B cell (primary cell): ENCODE measurements at places on chromosomes 5 and 9.

- H3K4me3 ChIP-seq = no peak overlapping the region
- peaks cover 5% of the 10 kb centered on the region for H3K27me3 ChIP-seq
- no peak overlapping the region for H3K27ac ChIP-seq
- no peaks in the 10 kb centered on the region for H3K4me1 ChIP-seq
These were observed 273.4 kb downstream of the CSNK1G3 start for GRCh38 chr5:123785162-123786071.

GRCh38 chr5:135051399-135051798, 17.4 kb upstream of the PITX1 start:
- H3K4me1 ChIP-seq = peaks cover 48% of the 10 kb centered on the region
- H3K36me3 ChIP-seq = no peaks in the 10 kb centered on the region
- no peak overlapping the region for H3K4me3 ChIP-seq
- H3K27me3 ChIP-seq = no peaks in the 10 kb centered on the region
- no peak overlapping the region for H3K27ac ChIP-seq
- DNase-seq = no peak

GRCh38 chr5:157354800-157355199, 88.9 kb downstream of the CYFIP2 start:
- H3K27ac ChIP-seq = no peak overlapping the region
- no peaks in the 10 kb centered on the region for H3K4me1 ChIP-seq
- H3K4me3 ChIP-seq = no peak overlapping the region
- H3K27me3 ChIP-seq = no peaks in the 10 kb centered on the region
- DNase-seq = no peak

DNA sequence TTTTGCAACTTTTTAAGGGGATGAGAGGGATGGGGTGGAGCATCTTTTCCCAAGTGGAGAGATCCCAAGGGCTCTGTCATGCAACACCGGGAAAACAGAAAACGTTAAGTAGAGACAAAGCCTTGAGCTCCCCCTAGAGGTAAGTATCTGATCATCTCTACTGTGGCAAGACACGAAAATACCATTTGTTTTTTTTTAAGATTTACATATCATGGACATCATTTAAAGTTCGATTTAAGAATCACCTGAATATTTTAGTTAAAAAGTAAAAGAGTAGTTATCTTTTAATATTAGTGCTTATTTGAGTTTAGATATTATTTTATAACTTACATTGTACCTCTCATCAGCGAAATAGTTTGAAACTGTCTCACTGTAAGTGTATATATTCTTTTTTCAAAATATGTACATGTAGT, 200.4 kb downstream of the LRRC70 start:
- no peaks in the 10 kb centered on the region for H3K4me1 ChIP-seq
- H3K4me3 ChIP-seq = no peak overlapping the region
- H3K27me3 ChIP-seq = no peaks in the 10 kb centered on the region
- no peak overlapping the region for H3K27ac ChIP-seq

GRCh38 chr5:1034421-1034905, 25.9 kb downstream of the NKD2 start:
- H3K27ac ChIP-seq = no peak overlapping the region
- H3K36me3 ChIP-seq = no peaks in the 10 kb centered on the region
- H3K4me1 ChIP-seq = no peaks in the 10 kb centered on the region
- DNase-seq = no peak
- H3K4me3 ChIP-seq = no peak overlapping the region
- H3K27me3 ChIP-seq = no peaks in the 10 kb centered on the region

GRCh38 chr9:1757186-1757585, 258.0 kb upstream of the SMARCA2 start:
- no peaks in the 10 kb centered on the region for H3K36me3 ChIP-seq
- H3K4me3 ChIP-seq = no peak overlapping the region
- no peak for DNase-seq
- H3K27me3 ChIP-seq = no peaks in the 10 kb centered on the region

DNA sequence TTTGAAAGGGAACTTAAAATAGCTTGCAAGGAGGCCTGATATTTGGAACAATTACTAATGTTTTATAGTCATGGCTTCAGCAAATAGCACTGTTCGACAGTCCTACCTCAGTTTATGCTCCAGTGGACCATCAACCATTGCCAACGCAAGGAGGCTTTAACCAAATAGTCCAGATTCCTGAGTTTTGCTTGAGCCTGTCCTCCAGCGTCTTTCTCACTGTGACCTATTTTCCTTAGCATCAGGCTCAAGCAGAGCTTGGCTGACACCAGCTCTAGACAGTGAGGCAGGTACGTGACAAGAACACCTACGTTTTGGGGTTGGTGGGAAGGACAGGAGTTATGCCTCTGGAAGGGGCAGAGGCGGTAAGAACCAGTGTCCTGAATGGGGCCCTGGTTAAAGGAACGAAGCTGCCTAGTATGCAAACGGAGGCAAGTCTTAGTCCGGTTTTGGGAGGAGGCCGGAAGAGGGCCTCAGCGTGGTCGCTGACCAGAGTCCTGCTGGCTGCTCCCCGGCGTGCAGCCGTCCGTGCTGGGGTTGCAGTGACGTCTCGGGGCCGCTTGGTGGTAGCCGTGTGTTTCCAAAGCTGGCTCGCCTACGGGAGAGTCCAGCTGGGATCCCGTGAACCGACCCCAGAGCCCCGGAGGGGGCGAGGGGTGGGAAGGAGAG, 998 bp upstream of the FGF18 start:
- peaks cover 22% of the 10 kb centered on the region for H3K4me1 ChIP-seq
- DNase-seq = peak; percentile 65
- H3K27ac ChIP-seq = no peak overlapping the region
- H3K27me3 ChIP-seq = peaks cover 12% of the 10 kb centered on the region
- peaks cover under 1% of the 10 kb centered on the region for H3K36me3 ChIP-seq

GRCh38 chr5:122498163-122498562, 186.1 kb downstream of the SNCAIP start:
- H3K36me3 ChIP-seq = no peaks in the 10 kb centered on the region
- DNase-seq = no peak
- no peak overlapping the region for H3K27ac ChIP-seq
- no peaks in the 10 kb centered on the region for H3K4me1 ChIP-seq
- H3K27me3 ChIP-seq = no peaks in the 10 kb centered on the region

DNA sequence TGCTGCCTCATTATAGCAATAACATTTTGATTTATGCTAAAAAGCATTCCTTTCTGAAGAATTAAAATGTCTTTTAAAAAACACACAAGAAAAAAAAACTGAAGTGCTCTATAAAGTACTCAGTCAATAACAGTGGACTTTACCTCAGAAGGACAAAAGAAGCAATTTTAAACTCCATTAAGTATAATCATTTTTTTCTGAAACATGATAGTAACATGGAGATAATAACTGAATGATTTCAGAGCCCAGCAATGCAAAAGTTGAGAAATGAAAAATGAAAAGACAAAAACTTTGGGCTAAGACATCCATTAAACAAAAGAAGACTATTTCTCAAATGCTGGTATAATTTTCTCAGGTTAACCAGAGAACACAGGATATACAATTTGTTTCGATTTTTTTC, 78.7 kb downstream of the RFX3 start:
- no peak overlapping the region for H3K27ac ChIP-seq
- H3K27me3 ChIP-seq = no peaks in the 10 kb centered on the region
- H3K4me1 ChIP-seq = no peaks in the 10 kb centered on the region
- DNase-seq = no peak
- H3K4me3 ChIP-seq = no peak overlapping the region

- H3K27ac ChIP-seq = peak overlapping the region; percentile 51
- no peaks in the 10 kb centered on the region for H3K27me3 ChIP-seq
- DNase-seq = no peak
These were observed 34.1 kb downstream of the TMEM252 start for GRCh38 chr9:68506551-68506950.

DNA sequence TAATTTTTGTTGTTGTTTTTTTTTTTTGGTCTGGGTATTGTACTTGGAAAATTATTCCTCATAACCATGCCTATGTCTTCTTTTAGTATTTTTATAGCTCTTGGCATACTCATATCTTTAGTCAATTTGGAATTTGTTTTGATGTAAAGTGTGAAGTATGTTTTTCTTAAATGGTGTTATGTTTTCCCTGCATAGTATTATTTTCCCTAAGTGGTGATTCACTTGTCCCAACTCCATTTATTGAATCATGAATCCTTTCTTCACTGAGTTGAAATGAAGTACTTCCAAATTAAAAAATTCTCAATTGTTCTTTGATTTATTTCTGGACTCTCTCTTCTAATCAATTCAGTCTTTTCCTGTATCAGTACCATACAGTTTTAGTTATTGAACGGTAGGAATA, 46.5 kb downstream of the POLK start:
- H3K27ac ChIP-seq = no peak overlapping the region
- H3K4me1 ChIP-seq = peaks cover 5% of the 10 kb centered on the region
- no peak for DNase-seq
- H3K4me3 ChIP-seq = no peak overlapping the region
- peaks cover 2% of the 10 kb centered on the region for H3K36me3 ChIP-seq

DNA sequence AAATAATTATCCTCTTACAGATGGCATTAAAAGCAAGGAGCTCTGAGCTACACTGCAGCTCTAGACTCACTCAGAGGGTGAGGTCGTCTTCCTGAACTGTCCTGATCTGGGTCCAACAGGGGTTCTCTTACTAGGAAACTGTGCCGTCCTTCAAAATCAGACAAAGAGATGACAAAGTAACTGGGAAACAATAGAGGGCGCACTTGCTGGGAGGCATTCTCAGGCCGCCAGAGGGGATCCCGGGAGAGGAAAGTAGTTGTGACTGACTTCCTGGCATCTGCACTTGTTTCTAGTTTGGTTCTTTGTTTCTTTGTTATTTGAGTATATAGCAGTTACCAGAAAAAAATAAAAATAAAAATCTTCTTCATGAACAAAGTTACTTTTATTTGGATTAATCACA, 142.9 kb upstream of the MSX2 start:
- no peaks in the 10 kb centered on the region for H3K4me1 ChIP-seq
- no peak overlapping the region for H3K27ac ChIP-seq
- no peak for DNase-seq
- no peak overlapping the region for H3K4me3 ChIP-seq
- no peaks in the 10 kb centered on the region for H3K36me3 ChIP-seq
- H3K27me3 ChIP-seq = no peaks in the 10 kb centered on the region

- peak; percentile 29 for DNase-seq
- no peaks in the 10 kb centered on the region for H3K36me3 ChIP-seq
- H3K27me3 ChIP-seq = no peaks in the 10 kb centered on the region
- no peak overlapping the region for H3K4me3 ChIP-seq
These were observed 73.3 kb downstream of the AK8 start for GRCh38 chr9:132804576-132805295.

GRCh38 chr5:56052735-56053134, 58.0 kb upstream of the IL6ST start:
- peaks cover 4% of the 10 kb centered on the region for H3K27me3 ChIP-seq
- no peak overlapping the region for H3K4me3 ChIP-seq
- H3K4me1 ChIP-seq = peaks cover 7% of the 10 kb centered on the region

- H3K4me1 ChIP-seq = peaks cover 19% of the 10 kb centered on the region
- no peak for DNase-seq
- peak overlapping the region; percentile 26 for H3K4me3 ChIP-seq
- H3K36me3 ChIP-seq = no peaks in the 10 kb centered on the region
- H3K27ac ChIP-seq = peak overlapping the region; percentile 64
These were observed 447 bp downstream of the CRAT start for GRCh38 chr9:129109952-129110739.

DNA sequence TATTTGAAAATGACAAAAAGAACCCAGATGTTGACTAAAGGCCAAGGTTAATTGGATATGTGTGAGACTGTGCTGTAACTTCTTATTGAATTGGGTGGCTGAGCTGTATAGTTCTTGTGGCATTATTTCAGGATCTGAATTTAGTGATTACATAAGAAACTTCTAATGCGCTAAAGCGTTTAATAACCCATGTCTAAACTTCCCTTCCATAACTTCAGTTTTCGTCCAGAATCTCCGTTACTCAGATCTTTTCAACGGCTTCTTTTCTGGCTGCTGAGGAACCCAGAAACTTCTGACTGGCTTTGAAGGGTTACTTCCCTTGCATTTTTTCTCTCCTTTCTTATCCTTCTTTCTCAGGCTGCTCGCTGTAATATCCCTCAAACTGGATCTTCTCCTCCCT, 28.1 kb upstream of the C9orf72 start:
- no peaks in the 10 kb centered on the region for H3K4me1 ChIP-seq
- H3K4me3 ChIP-seq = no peak overlapping the region
- no peak for DNase-seq
- no peak overlapping the region for H3K27ac ChIP-seq

- no peak for DNase-seq
- H3K4me3 ChIP-seq = no peak overlapping the region
- H3K27ac ChIP-seq = no peak overlapping the region
- no peaks in the 10 kb centered on the region for H3K36me3 ChIP-seq
- H3K27me3 ChIP-seq = no peaks in the 10 kb centered on the region
These were observed 70.6 kb downstream of the C9orf50 start for GRCh38 chr9:129550199-129550839.

DNA sequence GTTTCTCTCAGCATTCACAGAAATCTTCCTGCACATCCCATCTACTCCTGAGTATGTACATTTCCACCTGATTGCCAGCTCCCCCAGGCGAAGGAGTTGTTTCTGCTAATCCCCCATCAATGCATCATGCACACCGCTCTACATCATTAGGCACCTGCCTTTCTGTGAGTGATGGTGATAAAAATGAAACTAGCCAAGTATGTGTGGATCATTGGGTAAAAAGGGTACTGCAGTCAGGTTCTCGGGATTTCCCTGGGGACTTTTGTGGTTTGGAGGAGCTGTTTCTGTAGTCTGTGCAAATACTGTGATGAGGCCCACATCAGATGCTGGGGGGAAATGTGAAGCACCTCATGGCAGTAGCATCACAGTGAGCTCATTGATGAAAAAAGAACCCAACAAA, 30.4 kb downstream of the CAMK4 start:
- no peaks in the 10 kb centered on the region for H3K4me1 ChIP-seq
- no peaks in the 10 kb centered on the region for H3K36me3 ChIP-seq
- no peak overlapping the region for H3K4me3 ChIP-seq
- H3K27me3 ChIP-seq = no peaks in the 10 kb centered on the region

- peak overlapping the region; percentile 19 for H3K4me3 ChIP-seq
- DNase-seq = peak; percentile 72
- H3K27me3 ChIP-seq = no peaks in the 10 kb centered on the region
- no peaks in the 10 kb centered on the region for H3K36me3 ChIP-seq
- peaks cover 23% of the 10 kb centered on the region for H3K4me1 ChIP-seq
These were observed 5.3 kb upstream of the LCP2 start for GRCh38 chr5:170302653-170303501.

GRCh38 chr5:169909945-169910344, 70.3 kb downstream of the INSYN2B start:
- peaks cover 5% of the 10 kb centered on the region for H3K36me3 ChIP-seq
- no peak for DNase-seq
- H3K4me1 ChIP-seq = no peaks in the 10 kb centered on the region

- no peaks in the 10 kb centered on the region for H3K4me1 ChIP-seq
- DNase-seq = no peak
- no peak overlapping the region for H3K4me3 ChIP-seq
- no peaks in the 10 kb centered on the region for H3K36me3 ChIP-seq
- H3K27me3 ChIP-seq = no peaks in the 10 kb centered on the region
These were observed 807.9 kb downstream of the PRELID2 start for GRCh38 chr5:145027286-145027685.
